ENCODE measurements at places on chromosomes 2 and 18. TPM values are rescaled to one million over a fixed set of nuclear protein-coding genes. Genes with fewer than 3 reads are reported as not detected.

Gene CREG2
- total RNA-seq, result not detected

Gene DUSP2
- 181 TPM for total RNA-seq

Gene FHOD3
- 11.4 TPM for total RNA-seq

Gene SERPINB10
- 21.6 TPM for total RNA-seq

Gene VAPA
- total RNA-seq, result 136 TPM

Gene DRC1
- not detected for total RNA-seq

Gene MZT2A
- 263 TPM for total RNA-seq

Gene FEV
- total RNA-seq, result not detected

Gene FZD7
- 2.4 TPM for total RNA-seq

Gene TRIM43
- total RNA-seq, result not detected

Gene LYG2
- not detected for total RNA-seq

Gene CDK5R2
- total RNA-seq, result not detected

Gene ZC3H6
- 5.0 TPM for total RNA-seq

Gene UGT1A4
- 0.21 TPM for total RNA-seq

Gene LAMA1
- total RNA-seq, result 0.13 TPM

Gene HDAC4
- total RNA-seq, result 17.7 TPM

Gene LINC00305
- total RNA-seq, result not detected

Gene PJVK
- total RNA-seq, result 2.9 TPM

Gene ERBB4
- 0.03 TPM for total RNA-seq

Gene CFAP65
- not detected for total RNA-seq

Gene AGXT
- 0.19 TPM for total RNA-seq

Gene AMER3
- not detected for total RNA-seq

Gene SPATA3
- not detected for total RNA-seq

Measured in GM12878 (cell line).